ENCODE measurements at places on chromosomes 1 and 21.

DNA sequence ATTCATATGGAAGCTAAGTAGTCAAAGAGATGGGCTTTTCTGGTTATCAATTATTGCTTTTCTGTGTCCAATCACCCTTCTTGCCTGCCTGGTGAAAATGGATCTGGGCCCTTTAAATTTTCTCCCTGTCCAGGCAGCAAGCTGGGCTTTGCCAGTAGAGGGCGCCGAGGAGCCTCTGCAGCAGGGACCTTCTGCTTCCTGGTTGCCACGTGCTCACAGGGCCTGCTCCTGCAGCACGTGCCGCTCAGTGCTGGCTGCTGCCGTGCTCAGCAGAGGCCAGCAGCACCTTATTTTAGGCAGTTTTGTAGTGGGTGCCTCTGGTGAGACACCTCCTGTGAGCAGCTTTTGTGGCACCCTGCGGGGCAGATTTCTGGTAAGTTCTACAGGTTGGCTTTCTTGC, 4.0 kb downstream of the ACTL8 start:
- no peak for DNase-seq

DNA sequence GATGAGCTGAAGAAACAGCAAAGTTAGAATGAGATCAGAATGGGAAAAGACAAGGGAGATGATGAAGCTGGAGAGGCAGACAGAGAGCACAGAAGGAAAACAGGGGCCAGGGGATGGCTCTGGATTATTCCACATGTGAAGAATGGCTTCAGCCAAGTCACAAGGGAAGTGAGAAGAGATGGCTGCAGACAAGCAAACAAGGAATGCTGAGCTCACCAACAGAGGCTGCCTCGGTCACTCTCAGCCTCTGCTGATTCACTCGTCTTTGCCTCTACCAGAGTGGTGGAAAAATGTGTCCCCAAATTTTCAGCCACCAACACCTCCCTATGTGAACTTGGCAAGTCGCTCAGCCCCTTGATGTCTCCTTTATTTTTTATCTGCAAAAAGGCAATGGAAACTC, 46.7 kb downstream of the TRABD2B start:
- no peak for DNase-seq

DNA sequence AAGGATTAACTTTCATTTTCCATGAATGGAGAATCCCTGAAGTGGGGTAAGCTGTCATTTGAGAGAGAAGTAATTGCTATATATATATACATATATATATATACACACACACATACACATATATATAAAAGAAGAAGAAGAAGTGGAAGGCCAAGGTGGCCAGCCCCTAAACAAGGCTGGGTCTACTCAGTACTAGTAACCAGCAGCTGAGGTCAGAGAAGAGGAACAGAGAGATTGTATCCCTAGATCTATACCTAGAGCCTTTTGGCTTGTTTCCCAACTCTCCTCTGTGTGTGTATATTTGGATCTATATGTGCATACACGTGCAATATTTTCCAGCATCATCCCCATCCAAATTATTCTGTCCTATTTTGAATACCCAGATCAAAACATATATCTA, 5.2 kb downstream of the TNFSF4 start:
- no peak for DNase-seq

GRCh38 chr1:171899838-171900237, 58.5 kb downstream of the DNM3 start:
- no peak for DNase-seq

GRCh38 chr1:78254517-78254916, 208.8 kb downstream of the GIPC2 start:
- DNase-seq = no peak

GRCh38 chr1:40360631-40361030, 12.9 kb upstream of the SMAP2 start:
- DNase-seq = no peak

DNA sequence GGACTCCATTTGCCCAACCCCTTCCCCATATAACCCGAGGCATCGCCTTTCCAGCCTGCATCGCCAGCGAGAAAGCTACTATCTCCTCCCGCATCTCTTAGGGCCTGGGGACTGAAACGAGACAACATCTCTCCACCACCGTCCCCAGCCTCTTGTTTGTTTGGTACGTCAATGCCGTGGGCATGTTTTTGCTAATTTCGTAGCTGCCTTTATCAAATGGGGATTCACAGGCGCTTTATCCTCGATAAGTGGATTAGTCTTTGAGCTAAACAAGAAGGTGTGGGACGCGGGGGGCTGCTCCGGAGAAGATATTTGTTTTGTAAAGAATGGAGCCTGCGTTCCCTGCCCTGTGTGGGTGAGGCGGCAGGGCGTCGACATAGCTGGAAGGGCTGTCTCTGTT, 91.6 kb downstream of the PAX7 start:
- DNase-seq = no peak

DNA sequence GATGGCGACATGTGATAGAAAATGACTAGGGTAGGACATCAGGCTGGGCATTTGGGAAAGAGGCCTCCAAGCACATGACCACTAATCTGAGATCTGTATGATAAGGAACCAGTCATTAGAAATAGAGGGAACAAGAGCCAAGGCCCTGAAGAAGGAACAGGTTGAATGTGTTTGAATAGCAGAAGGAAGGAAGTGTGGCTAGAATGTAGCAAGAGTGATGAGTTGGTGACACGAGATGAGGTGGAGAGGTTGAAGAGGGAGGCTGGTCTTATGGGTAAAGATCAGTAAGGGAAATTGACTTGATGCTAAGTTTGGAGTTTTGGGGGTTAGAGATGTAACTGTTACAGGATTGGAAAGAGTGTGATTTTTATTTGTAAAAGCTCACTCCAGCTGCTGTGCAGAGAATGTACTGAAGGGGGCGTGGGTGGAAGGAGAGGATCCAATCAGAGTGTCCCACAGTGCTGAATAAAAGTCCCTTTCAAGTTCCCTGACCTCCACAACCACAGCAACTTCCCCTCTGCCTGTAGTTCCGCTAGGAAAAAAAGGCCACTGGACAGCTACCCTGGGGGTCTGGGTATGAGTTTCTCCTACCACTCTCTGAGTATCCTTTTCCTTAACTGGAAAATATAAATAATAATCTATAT, 295.0 kb downstream of the OMA1 start:
- no peak for DNase-seq

- no peak for DNase-seq
Observed at GRCh38 chr1:193634470-193634869, 448.1 kb upstream of the B3GALT2 start.

DNA sequence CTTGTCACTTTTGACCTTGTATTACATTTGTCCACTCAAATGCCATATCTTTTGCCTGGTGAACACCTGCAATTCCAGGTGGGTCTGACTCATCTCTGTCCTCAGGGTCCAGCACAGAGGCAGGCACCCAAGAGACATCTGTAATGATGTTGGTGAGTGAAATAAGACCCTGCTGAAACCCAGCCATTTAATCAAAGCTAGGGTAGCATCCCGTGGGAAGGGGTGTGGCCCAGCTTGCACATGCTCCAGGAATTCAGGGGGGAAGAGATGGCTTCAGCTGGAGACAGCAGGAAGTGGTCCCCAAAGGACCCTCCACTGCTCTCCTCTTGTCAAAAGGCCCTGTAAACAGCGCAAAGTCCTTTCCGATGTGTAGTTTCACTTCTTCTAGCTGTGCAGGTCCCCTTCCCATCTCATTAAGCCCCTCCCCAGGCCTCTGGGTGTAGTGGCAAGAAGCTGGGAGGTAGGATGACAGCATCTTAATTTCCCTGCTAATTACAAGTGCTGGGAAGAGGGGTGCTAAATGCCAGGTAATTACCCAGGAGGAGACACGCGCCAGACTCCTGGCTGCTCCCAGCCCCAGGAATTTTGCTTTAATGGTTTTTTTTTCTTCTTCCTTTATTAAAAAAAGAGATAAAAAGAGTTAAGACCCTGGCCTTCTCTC, 54.4 kb upstream of the TRABD2B start:
- DNase-seq = no peak

DNA sequence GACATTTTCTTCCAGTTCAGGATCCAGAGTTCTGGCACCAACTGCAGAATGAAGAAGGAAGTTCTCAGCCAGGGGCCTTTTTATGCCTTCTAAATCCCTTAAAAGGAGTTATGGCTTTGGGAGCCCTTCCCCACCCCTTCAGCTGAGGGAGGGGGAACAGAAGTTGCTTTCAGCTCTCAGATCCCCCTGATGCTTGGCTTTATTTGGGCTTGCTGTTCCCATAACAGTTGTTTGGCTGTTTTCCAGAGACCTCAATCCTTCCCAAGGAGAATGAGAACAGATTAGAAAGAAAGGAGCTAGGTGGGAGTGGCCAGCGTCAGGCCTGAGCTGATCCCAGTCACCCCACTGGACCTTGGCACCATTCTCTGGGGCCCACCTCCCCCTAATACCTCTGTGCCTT, at the start of gene RPE65:
RPE65 (minus strand) TSS at position 54 of the 400 bp plus-strand sequence; CDS start at position 5, 49 bp downstream.
- DNase-seq = peak; percentile 24

DNA sequence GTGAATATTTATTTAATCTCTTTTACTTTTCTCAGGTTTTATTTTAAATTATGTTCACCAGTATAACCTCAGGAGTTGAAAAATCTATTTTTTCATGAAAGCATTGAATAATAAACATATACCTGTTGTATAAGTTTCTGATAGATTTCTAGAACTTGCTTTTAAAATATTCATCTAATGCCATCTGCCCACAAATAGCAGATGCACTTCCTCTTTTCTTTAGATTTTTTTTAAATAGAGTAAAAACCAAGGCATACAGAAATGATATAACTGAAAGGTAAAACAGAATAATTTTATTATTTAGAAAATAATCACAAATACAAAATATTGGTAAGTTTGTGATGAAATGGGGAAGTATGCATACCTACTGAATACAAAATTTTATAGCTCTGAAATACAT, 130.7 kb upstream of the PRMT6 start:
- DNase-seq = no peak

DNA sequence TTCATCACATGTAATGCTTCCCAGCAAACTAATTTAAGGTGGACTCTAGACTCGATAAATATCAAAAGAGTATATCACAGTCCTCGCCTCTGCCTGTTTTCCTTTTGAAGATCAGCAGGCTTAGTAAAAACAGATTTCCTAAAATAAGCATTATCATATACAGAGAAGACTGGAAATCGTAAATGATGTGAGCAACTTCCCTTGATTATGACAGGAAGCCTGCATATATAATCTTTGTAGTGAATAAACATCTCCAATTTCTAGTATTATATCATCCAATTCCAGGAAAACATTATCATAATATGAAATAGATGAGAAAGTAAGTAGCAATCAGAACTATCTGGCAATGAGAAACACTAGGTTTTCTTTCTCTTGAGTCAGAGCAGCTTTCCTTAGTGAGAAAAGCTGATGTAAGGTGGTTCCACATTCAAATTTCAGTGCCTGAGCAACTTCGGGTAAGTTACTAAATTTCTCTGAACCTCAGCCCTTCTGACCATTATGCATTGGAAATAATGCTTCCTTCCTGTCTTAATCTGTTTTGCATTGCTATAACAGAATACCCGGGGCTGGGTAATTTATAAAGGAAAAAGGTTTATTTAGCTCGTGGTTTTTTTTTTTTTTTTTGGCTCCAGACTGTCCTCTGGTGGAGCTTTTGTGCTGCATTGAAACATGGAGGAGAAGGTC, 12.6 kb upstream of the POU2F1 start:
- no peak for DNase-seq

DNA sequence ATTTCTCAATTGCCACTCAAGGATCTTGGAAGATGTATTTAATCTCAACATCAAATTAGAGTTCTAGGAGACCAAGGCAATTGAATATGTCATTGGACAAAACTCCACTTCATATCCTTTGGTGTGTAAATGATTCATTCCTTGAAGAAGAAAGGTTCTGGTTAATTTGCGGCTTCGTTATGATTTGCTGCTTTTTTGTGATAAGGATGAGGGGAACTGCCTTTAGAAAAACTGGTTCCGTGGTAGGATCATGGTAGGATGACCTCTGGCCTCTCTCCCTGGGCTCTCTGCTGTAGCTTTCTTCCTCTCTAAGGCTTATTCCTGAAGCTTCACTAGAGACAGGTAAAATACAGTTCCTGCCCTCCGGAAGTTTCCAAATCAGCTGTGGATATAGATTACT, 51.5 kb upstream of the ERRFI1 start:
- no peak for DNase-seq

- no peak for DNase-seq
Observed at GRCh38 chr1:147218606-147219005, 6.5 kb downstream of the FMO5 start.

GRCh38 chr1:54979327-54979891, 1.0 kb upstream of the TMEM61 start:
- no peak for DNase-seq

DNA sequence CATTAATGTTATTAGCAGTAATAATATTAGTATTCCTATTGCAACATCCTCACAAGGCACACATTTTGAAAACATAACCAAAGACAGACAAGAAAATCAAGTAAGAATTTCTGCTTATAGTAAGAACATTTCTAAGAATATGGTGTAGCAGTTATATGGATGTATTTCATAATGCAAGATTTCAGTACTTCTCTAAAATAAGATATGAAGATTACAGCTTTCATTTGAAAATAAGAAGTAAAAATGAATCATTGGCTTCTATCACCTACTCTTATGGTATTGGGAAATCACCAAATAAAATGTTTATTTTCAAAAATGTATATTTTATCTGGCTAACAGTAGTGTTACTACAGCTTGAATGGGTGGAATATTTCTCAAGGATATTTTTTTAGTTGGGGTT, 103.8 kb upstream of the USP25 start:
- no peak for DNase-seq

GRCh38 chr1:235015291-235015985, 113.2 kb downstream of the TOMM20 start:
- no peak for DNase-seq

- no peak for DNase-seq
Observed at GRCh38 chr1:155305881-155306391, 2.7 kb upstream of the FDPS start.

- DNase-seq = no peak
Observed at GRCh38 chr1:2887941-2888855, 86.7 kb upstream of the TTC34 start.

DNA sequence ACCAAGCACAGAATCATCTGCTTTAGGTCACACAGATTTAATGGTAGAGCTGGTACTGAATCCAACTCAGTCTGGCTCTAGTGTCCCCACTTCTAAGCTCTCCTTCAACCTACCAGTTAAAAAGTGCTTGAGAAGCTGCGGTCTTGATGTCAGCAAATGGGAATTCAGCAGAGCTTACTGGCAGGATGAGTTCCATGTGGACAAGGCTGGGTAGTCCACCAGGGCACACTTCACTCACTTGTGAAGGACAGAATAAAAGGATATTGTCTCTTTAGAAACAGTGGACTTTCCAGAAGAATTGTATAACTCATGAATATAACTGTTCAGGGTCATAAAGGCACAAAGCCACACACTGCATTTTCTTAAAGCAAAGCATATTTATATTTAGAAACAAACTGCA, 35.1 kb upstream of the GUCA2B start:
- no peak for DNase-seq

Data from NCI-H446 treated with DMSO at 0.1 percent for 48 hours (cell line).